ENCODE measurements at places on chromosomes 13 and 19.

- DNase-seq = no peak
These were observed 366 bp upstream of the KL start for GRCh38 chr13:33015791-33016323.

DNA sequence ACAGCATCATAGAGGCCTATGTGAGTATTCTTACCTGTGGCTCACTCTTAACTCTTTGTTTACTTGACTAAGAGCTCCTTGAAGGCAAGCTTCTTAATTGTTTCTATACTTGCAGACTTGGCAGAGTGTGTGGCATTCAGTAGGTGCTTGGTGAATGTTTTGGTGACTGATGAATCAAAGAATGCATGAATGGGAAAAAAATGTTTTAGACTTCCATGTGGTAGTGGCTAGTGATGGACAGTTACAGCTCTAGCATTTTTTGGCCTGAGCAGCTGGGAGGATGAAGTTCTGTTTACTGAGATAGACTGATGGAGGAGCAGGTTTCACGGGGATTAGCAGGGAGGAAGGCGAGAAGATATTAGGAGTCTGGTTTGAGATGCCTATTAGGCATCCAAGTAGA, 13.6 kb downstream of the HAS1 start:
- no peak for DNase-seq

DNA sequence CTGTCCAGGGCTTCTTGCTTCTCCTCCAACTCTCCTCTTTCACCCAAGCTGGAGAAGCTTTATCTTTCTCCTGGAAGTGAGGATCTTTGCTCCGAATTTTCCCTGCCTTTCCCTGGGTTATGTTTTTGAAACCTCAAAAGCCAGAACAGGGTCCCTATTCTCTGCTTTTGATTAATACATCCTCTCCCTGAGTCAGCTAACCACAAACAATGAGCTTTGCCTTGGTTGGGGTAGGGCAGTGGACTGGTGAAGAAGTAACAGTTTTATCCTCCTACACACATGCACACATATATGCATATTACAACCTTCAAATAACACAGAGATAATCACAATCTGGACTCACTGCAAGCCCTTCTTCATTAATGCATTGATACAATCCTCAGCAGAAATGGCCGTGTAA, 44.6 kb downstream of the DLEU7 start:
- no peak for DNase-seq

DNA sequence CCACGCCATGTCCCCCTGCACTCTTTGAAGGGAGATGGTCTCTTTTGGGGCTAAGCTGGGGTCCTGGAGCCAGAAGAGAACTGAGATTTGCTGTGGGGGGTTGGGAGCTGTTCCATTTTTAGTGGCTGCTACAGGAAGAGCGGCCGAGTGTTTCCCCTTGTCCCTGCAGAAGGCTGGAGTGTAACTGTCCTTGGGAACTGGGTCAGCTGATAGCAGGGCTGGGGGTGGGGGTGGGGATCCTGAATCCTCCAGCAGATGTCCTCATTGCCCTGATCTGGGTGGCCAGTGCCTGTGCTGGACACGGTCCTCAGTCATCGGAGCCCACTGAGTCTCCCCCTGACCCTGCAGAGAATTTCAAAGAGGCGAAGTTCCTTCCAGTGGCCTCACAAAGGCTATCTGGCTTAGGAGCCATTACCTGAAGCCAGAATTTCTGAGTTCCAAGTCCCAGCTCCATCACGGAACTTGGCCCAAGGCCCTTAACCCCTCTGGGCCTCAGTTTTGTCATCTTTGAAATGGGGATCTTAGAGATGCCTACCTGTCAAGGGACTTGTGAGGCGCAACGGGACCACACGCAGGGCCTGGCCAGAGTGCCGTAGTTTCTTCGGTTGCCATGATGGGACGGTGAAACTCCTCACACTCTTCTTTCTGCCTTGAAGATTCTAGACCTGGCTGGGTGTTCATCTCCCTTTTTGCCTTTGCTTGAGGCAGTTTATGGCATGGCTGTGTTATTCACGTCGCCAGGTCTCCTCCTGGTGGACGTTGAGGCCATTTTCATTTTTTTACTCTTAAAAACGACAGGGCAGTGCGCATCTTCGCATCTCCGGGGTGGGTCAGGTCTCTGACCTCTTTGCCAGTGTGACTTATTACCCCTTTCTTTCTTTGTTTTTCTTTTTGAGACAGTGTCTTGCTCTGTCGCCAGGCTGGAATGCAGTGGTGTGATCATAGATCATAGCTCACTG, 51.9 kb downstream of the DNM2 start:
- DNase-seq = no peak

DNA sequence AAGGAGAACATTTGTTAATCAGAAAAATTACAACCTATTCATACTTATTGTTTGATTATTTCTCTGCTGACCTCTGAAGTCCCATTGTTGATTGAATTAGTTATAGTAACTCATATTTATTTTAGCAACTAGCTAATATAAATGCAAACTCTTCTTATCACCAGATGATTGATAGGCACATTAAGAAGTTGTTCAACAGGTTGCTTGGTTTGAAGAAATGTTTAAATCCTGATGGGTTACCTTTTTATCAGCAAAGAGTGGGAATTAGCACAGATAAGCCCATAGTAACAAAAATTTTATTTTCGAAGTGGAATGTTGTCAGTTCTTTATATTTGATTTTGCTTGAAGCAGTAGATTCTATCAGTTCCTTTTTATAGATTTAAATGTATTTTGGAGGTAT, 44.4 kb downstream of the KLF5 start:
- DNase-seq = no peak

DNA sequence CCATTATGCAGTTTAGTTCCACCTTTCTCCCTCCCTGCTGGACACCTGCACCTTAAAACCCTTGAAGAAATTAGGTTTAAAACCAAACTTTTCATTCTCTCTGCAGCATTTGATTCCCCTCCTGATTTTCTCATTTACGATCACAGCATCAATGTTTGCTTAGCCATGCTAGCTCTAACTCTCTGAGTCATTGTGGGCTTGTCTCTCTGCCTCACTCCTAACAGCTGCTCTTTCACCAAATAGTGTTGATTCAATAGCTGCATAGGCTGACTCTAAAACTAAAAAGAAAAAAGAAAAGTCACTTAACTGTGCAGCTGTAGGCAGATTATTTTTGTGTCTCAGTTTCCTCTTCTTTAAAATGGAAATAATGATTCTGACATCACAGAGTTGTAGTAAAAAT, 1124.9 kb downstream of the DIAPH3 start:
- no peak for DNase-seq

Measured in stimulated activated CD8-positive, alpha-beta memory T cell treated with anti-CD3 and anti-CD28 coated beads, Interleukin-15, amount 100 ng/mL, for 4 hours (primary cell).